ENCODE measurements at places on chromosomes 12 and 14. TPM values are rescaled to one million over a fixed set of nuclear protein-coding genes. Genes with fewer than 3 reads are reported as not detected.

DNA sequence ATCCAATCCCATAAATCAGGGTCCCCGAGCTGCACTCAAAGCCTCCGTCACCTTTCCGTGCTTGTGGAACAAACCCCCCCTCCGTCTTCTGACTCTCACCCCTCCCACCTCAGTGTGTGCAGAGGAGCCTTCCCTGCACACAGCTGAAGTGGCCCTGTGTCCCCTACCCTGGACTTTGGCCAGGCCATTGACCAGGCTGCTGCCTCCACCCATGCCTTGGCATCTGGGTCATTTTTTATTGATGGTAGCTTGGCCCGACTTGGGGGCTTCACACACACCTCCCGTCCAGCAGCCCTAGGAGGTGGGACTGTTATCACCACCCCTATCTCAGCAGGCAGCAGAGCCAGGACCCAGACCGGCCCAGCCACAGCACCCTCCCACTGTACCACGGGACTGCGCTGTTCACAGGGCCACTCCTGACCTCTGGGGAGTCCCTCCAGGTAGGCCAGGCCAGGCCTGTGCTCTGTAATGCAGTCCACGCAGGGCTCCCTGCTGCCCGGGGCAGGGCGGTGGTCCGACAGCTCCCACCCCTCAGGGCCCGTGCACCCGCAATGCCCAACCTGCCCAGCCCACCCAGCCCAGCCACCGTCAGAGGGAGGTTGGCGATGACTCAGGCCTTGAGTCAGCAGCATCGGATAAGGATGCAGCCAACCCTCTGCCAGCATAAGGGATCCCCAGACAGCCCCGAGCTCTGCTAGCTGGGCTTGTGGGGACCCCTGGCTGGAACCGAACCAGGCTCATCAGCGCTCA is 9.2 kb upstream of the INF2 start:
- H3K27ac ChIP-seq, result peak overlapping the region; percentile 72
- H3K4me3 ChIP-seq, result no peak overlapping the region
- H3K4me1 ChIP-seq, result peaks cover 18% of the 10 kb centered on the region
- no peak for DNase-seq

- H3K36me3 ChIP-seq, result no peaks in the 10 kb centered on the region
- no peak overlapping the region for H3K4me3 ChIP-seq
- no peaks in the 10 kb centered on the region for H3K27me3 ChIP-seq
- H3K27ac ChIP-seq, result no peak overlapping the region
- DNase-seq, result no peak
Measured at GRCh38 chr12:128606538-128606937, 217.2 kb downstream of the SLC15A4 start.

- no peak for DNase-seq
- H3K4me3 ChIP-seq, result peak overlapping the region; percentile 31
- no peak overlapping the region for H3K27ac ChIP-seq
- H3K36me3 ChIP-seq, result no peaks in the 10 kb centered on the region
- peaks cover 7% of the 10 kb centered on the region for H3K4me1 ChIP-seq
Measured at GRCh38 chr12:102478405-102479098, 1.8 kb downstream of the IGF1 start.

DTX1 gene
- total RNA-seq, result 4.9 TPM

GLT8D2 gene
- 7.7 TPM for total RNA-seq
